NCI-H1436 treated with DMSO at 0.1 percent for 48 hours (cell line): ENCODE measurements at places on chromosomes 1 and 21.

DNA sequence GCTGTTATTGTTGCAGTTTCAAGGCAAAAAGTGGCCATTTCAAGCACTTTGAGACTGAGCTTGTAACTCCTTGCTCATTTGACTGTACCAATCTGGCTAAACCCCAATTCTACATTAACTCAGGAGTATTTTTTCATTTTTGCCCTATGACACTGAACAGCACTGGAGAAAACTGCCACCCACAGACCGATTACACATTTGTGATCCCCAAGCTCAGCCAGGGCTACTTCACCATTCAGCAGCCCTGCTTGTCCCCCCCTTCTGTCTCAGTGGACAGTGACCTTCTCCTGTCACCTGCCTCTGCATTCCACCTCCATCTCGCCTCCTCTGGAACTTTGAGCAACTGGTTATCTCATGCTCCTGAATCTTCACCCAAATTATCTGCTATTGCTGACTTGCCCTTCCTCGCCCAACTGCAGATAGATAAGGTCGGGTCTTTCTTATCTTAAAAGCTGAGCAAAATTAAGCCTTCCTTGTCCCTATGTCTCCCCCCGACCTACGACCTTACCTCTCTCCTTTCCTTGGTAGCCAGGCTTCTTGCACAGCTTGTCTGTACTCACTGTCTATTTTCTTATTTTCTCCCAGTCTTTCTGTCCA lies 25.3 kb downstream of the SPATA46 start:
- DNase-seq: no peak

DNA sequence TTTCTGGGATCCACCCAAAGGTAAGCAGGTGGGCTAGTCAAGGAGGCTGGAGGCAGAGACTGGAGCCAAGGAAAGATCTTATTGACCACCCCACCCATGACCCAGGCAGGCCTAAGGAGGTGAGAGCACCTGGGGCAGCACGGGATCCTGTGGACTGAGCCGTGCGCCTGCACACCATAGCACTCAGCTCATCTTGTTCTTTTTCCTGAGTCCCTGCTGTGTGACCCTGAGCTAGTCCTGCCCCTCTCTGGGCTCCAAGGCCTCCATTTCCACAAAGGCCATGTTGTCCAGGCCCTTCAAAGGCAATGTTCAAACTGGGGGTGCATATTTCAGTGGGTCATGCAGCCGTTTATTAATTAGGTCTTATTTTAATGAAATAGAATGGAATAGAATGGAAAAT lies 7.2 kb downstream of the FAM131C start:
- DNase-seq: no peak

- DNase-seq: no peak
Measured at GRCh38 chr1:90839323-90839722, 122.2 kb upstream of the BARHL2 start.

DNA sequence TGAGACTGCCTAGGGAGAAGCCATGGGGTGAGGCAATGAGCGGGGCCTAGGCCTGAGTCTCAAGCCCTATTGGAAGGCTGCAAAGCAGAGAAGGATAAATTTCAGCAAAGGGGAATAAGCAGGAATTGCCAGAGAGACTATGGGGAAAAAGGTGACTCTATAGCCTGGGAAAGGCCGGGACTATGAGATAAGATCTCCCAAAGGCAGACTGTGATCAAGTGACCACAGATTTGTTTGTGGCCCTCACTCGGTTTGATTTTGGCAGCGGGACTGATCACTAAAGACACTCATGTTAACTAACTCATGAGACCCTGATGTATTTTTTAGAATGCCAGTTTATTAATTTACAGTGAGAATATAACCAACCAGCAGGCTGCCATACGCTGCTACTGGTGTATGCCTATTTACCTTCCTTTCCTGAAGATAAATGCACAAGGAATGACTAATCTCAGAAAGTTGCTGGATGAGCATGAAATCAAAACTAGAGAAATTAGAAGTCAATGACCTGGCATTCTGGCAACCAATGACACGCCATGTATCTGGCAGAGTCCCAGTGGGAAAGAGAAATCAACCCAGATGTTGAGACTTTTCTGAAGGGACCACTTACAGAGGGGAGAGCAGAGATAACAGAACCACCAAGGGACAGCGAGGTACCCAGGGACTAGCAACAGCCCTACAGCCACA lies 4.3 kb downstream of the HSF2BP start:
- DNase-seq: no peak

- DNase-seq: no peak
Measured at GRCh38 chr1:1761504-1762376, 16.5 kb downstream of the NADK start.

GRCh38 chr1:220271706-220272046 lies 577 bp downstream of the RAB3GAP2 start:
- DNase-seq: no peak

GRCh38 chr21:42302076-42302650 lies 13.0 kb downstream of the TFF3 start:
- DNase-seq: no peak

DNA sequence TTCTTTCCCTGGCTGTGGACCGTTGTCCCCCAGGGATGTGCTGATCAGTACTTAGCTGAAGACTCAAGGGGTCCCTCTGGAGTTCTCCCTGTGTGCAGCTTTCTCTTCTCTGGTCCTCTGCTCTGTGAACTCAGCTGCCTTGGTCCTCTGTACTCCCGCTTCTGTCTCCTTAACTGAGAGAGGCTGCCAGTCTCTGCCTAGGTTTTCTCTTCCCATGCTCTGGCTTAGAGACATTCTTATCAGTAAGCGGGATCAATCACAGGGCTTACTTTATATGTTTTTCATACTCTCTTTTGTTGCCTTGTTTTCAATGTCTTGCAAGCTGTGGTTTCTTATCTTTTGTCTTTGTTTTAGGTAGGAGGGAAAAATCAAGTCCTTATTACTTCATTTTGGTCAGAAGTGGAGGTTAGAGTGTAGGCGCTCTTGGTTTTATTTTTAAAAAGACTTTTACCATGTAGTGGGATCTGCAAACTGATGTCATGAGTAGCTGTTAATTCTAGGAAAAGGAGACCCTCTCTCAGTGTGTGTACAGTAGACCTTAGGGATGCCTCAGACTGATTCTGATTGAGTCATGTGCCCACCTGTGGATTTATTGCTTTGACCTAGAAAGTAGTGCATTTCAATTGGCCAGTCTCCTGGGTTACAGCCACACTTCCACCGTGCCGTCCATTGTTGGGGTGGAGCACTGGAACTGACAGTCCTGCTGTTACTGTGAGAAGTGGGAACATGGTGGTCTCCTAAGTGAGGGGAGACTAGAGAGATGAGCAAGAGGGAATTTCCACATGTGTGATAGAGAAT lies 46.6 kb downstream of the TTC3 start:
- DNase-seq: peak; percentile 1

DNA sequence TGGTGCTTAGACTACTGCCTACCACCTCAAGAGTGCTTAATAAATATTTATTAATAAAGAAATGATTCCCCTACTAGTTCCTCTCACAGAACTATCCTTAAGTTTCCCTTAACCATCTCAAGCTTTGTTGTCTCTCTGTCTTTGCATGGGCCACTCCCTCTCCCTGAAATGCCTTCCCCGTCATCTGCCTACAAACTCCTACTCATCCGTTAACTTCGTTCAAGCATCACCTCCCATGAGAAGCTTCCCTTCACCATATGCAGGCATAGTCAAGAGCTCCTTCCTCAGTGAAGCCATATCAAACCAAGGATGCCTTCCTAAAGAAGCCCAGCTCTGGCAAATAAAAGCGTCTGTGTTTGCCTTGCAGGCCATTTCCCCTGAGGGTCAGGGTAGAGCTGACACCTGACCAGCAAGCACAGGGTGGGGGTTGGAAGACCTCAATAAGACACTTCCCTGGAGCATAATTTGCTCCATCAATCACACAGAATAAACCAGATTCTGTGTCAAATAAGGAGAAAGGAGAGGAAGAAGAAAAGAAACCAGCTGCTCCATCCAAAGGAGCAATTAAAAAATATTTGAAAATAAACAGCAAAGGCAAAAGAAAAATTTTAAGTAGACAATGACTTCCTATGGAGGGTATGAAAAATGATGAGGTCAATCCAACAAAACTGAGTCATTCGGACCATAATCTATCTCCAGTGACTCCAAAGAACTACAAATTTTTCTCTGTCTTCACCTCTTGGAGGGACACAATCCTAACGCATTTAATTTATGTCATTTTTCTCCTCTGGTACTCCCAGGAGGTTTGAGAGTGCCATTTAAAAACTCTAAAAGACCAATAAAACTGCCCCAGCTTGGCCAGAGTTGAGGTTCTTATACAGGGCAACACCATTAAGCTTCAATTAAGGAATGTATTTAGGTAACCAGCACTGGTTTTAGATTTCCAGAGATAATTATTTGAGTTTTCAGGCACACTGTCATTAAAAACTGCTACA lies 303.6 kb downstream of the KCNH1 start:
- DNase-seq: peak; percentile 28

GRCh38 chr1:193905288-193906085 lies 719.1 kb upstream of the B3GALT2 start:
- no peak for DNase-seq

- DNase-seq: no peak
Measured at GRCh38 chr1:212463565-212464285, 31.0 kb downstream of the NENF start.

DNA sequence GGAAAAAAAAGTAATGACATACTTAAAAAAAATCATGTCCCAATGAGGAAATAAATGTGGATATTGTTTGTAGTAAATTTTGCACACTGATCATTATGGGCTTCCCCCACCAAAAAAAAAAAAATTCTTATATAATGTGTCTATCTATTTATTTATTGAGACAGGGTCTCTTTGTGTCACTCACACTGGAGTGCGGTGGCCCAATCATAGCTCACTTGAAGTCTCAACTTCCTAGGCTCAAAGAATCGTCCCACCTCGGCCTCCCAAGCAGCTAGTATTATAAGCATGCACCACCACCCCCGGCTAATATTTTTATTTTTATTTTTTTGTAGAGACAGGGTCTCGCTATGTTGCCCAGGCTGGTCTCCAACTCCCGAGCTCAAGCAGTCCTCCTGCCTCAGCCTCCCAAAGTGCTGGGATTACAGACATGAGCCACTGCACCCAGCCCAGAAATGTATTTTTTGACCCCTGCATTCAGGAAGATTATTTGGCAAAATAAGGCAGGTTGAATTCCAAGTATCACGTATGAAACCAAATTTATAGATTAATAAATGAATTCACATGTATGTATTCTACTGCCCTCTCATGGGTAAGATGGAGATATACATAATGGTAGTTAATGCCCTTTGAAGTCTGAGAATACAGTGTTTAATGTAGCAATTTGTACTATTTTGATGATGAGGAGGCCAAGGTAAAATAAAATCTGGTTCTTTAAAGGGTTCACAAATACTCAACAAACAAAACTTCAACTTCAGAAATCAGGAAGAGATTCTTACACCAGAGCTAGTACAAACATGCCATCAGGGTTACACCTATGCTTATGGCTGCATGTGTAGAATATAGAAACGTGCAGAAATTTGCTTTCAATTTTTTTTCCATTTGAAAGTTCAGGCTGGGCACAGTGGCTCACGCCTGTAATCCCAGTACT lies 1.4 kb upstream of the DENND2C start:
- DNase-seq: no peak

DNA sequence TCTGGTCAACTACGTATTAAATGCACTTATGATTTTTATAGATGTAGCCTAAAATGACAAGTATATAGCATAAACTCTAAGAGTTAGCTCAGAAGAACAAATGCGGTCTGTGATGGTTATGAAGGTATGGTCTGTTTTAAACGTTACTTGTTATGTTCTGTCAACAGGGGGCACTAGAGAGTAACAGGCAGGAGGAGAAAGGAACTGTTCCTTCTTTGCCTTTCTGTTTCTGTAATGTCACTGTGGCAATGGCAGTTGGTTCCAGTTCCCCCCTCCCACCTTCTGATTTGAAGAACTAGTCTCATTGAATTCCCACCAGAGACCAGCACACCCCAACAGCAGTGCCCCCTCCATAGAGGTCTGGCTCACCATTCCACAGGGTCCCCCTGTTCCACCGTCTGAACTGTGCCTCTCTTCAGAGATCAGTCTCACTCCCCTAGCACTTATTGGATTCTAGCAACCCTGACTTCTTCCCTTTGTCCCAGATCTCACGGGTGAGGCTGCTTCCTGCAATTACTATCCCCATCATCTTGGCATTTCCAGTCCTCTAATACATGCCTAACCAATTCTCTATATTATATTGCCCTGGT lies 14.0 kb downstream of the KRTAP24-1 start:
- no peak for DNase-seq
